ENCODE measurements at places on chromosomes 4 and X.

DNA sequence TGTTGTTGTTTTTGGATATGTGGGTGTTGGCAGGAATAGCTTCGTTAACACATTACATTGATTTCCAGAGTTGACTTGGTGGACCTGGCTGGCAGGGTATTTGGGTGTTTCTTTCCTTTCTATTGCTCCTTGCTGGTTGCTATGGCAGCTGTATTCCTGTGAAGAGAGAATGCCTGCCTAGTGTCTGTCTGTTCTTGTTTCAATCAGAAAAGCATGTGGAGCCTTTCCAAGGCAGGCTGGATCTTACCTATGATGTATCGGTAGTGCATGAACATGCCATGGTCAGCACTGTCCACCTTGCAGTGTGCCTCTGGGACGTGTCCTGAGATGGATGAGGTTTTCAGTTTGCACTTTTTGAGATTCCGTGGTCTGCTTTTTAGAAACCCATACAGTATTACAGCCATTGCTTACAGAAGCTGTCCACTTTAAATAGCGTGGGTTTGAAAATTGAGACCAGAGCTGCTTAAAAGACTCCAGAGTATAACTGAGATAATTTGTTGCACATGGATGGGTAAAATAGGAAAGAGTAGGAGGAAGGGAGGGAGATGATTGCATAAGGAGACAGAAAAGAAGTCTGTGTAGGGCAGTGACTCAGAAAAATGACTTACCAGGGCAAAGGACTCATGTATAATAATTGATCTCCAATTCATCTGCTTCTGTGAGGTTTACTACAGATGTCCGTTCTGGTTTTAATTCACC is 20.0 kb upstream of the AADAT start:
- peak; percentile 53 for DNase-seq

- no peak for DNase-seq
These were observed 125.7 kb downstream of the SH3KBP1 start for GRCh38 chrX:19761554-19762295.

DNA sequence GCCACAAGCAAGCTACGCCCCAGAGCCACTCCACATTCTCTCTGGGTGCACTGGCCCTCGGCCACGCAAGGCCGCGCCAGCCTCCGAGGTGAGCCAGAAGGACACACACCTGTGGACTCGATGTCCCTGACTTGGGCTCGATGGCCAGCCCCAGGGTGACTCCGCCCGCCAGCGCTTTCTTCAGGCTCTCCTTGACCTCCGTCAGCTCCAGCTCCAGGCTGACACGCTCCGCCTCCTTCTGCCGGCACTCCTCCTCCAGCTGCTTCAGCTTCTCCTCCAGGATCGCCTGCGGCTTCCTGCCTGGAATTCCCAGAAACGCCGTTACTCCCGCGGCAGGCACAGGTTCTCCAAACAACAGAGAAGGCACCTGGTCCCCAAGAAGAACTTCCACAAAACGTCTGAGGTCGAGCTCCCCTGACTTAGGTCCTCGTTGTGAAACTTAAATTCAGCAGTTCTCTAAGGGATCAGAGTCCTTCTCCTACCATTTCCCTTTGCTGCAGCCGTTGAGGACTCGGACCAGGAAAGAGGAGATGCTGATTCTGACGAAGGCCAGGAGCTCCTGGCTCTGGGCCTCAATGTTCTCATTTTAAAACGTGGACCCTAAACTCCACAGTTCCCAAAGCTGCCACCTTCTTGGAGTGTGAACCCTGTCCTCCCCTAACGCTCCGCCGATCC is 166.8 kb downstream of the AFAP1 start:
- peak; percentile 56 for DNase-seq

DNA sequence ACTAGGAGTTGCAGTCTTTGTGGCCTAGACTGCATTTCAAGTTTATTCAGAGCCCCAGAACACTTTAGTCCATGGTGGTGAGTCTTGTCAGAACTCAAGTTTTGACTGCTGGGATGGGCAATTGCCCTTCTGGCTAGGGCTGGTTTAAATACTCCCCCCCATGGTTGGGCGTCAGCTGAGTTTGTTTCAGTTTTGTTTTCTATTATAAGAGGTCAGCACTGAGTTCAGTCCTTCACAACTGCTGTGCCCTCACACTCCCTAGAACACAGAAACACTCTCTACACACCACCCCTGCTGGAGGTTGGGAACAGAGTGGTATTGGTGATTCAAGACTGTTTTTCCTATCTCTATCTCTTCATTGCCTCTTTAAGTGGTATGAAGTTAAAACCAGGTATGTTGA is 217.0 kb downstream of the GUCY2F start:
- no peak for DNase-seq

- DNase-seq, result no peak
These were observed 81.1 kb downstream of the DLG3 start for GRCh38 chrX:70525733-70526132.

DNA sequence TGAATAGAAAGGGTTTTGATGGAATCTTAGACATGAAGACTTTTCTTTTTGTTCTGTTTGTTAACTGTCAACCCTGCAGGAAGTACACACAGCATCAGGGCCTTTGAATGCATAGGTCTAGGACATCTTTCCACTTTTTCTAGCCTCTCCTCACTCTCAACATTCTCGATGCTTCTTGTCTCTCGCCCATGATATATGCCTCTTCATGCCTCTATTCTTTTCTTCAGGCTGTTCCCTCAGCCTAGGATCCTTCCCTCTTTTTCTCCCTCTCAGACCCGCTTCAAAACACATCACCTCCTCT is 9.6 kb downstream of the PDGFC start:
- DNase-seq, result no peak

GRCh38 chrX:119871245-119871598 is 311 bp downstream of the RNF113A start:
- no peak for DNase-seq

DNA sequence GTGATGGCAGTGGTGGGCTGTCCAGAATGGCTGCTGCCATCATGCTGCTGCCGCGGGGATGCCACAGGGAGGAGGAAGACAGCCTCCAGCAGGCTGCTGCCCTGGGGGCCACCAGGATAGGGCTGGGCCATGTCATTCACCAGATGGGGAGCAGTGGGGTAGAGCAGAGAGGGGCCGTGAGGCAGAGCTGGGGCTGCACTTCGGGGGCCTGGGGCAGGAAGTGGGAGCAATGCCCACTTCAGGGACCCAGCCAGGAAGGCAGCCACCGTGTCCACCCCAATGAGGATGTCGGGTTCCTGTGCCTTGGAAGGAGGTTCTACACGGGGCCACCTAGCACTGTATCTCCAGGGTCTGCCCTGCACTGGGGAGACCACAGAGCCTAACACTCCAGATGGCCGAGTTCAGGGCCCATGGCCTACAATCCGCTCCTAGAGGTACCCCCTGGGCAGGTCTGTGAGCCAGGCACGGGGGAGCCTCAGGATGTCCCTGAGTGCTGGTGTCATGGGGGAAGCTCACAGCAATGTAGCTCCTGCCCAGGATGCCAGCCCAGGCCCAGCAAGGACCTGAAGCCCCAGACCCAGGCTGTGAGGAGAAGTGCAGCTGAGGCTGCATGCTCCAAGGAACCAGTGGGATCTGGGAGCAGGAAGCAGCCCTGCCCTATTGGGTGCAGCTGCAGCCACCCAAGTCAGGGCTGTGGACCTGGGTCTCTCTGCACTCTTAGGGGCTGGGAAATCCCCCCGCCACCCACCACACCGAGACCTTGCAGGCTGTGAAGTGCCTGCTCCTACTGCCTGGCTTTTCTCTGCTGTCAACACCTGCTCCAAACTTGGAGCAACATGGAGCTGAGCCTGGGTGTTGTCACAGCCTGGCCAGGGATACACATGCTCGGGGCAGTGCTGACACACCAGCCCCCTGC is 140.3 kb downstream of the PDHA2 start:
- no peak for DNase-seq

DNA sequence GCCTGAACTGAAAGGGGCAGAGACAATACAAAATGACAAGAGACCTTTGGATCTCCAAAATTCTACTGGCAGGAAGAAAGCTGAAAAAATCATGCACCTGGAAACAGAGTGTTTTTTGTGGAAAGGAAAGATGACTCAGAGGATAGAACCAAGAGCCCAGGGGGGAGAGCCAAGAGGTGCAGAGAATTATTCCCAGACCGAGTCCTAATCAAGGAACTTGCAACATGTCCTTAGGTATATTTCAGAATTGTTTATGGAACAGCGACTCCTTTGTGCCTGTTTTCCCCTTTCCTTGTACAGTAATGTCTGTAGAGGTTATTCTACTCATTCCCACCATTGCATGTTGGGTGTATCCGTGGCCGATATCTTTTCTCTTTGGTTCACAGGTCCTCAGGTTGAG is 71.7 kb downstream of the YIPF6 start:
- DNase-seq, result no peak

DNA sequence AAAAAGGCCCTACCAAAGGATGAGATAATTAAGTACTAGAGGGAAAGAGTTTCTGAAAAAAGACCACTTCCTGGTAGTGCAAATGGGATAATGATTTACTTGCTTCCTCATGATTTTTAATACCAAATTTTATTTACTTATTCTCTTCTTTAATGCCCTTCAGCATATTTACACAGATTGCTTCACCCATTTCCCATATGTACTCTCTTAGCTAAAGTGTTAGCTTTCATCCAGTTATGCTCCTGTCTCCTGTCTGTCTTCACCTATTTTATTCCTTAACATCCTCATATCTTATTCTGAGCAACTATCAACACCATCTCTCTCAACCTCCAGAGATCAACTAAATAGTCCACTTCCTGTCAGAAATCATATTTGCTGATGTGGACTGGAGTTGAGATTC is 183.2 kb upstream of the HS3ST1 start:
- no peak for DNase-seq

DNA sequence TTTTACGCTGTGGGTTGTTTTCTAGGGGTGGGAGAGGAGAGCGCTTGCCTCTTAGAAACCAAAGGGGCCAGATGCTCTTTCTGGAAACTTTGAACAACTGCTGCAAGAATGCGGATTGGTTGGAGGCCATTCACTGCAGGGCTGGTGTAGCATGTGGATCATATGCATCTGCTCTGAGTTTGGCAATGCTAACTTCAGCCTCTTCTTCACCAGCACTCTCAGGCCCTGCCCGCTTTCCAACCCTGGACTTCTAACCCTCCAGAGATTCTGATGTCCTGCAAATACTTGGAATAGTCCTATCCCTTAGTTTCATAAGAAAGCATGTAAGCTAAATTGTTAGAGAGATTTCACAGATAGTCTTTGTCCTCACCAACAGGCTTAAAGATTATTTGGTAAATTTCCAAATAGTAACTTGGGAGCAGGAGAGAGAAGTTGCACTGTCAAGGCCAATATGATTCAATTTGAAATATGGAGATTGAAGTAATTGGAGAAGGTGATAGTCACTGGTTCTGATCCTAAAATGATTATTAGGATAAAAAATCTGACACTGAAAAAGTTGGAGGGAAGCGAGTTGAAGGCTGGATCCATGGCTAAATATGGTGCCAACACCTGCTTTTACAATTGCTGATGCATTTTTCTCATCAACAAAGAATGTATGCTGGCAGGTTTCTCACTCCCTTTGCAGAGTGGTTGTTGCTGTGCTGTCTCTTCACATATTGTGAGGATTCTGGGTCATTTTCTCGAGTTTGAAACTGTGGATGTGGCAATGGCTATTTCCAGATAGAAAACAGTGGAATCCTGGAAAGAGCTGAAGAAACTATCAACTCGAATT is 210.4 kb downstream of the PTTG2 start:
- no peak for DNase-seq

DNA sequence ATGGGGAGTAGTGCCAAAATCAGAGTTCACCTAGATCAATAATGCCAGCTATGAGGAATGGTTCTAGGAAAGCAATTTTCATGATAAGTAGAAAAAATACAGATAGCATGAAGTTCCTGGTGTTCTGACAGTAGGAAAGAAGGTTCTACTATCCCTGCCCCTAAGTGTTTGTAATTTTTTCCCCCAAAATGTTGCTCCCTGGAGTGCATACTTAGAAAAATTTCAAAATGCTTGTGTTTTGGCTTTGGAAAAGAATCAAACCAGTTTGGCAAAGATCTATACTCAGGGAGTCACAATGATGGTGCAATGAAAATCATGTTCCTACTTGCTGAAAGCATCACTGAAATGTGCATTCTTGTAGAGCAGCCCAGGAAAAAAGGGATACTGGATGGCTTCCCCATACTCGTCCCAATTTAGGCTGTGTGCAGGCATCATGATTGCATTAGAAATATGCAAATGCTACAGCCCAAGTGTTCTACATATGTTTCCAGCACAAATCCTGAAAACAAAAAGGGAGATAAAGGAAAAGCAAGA is 74.7 kb downstream of the LPAR4 start:
- DNase-seq, result no peak

DNA sequence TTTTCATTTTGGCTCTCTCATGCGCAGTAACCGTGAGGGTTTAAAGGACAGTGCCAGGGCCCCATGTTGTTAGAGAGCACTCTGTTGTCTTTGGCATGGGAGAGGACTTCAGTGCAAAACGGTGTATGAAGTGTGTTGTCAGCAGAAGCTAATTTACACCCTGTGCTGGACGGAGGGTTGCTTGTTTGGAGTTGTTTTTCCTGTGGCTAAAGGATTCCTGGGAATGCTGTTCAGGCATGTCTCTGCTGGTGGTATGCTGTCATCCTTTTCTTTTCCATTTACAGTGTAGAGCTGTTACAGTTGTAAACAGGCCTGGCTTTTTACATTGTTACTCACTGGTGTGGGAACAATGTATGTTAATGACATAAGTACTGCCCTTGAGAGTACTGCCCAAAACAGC is 206.3 kb downstream of the CBR4 start:
- DNase-seq, result peak; percentile 53

DNA sequence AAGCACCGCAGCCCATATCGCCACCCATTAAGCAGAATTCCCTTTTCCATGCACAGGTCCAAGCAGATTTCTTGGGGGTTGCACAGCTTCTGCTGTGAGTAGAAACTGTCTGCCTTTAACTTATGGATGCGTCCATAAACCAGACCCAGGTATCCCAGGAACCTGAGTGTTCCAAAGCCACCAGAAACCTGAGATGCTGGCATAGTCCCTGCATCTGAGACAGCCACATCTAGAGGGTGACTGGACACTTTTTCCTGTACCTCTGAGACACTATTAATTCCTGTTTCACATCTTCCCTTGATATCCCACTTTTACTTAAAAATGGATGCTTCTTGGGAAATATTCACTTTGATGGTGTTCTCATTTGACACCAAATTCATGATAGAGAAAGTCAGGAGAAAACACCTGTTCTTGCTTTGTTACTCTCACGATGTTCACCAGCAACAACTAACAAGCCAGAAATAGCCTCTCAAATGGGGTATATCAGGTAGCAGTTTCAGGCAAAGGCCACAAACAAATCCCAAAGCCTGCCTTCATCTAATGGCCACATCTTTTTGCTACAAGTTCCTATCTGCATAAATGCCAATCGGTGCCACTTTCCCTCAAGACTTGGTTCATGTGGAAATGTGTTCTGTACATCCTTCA is 45.5 kb upstream of the PRDX4 start:
- DNase-seq, result no peak

DNA sequence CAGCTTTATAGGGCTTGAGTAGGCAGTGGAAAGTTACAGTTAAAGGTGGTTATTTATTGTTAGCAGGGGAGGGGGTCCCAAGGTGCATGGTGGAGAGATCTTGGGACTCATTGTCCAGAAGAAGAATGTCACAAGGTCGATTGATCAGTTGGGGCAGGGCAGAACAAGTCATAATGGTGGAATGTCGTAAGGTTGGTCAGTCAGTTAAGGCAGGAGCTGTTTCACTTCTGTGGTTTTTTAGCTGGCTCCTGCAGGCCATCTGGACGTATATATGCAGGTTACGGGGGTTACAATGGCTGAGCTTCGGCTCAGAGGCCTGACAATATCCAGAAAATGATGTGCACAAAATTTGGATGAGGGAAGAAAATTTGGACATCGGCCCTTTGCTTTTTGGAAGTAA is 7.1 kb downstream of the OFD1 start:
- DNase-seq, result no peak

Measured in foreskin fibroblast (primary cell).